ENCODE measurements at places on chromosomes 4 and X.
A peak's percentile ranks its signal among the peaks of the same experiment; 100 is the strongest.

DNA sequence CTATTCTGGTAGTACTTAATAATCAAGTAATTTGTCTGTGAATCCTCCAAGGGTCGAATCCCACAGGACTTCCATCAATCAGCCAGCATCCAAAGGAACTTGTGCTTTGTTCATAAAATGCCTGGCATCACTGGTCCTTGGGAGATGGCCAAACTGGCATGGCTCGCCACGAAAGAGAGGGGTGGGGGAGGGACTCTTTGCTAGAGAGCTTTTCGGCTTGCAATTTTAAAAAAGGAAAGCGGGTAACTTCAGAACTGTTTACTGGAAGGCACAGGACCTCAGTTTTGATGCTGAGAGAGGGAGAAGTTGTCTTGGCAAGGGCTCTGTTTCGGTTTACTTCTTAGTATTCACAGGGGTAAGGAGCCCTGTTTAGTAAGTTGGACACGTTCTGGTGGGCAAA is 79.4 kb upstream of the FHL1 start:
- DNase-seq = no peak

DNA sequence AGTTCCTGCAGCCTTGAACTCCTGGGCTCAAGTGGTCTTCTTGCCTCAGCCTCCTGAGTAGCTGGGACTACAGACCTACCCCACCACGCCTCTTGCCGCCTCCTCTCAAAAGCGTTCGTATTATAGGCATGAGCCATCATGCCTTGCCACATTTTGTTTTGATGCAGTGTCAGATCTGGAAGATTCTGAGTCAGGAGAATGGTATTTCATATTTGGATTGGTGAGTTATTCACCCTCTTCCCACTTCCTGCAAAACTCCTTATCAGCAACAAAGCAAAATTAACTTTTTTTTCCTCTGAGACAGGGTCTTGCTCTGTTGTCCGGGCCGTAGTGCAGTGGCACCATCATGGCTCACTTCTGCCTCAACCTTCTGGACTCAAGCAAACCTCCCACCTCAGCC is 29.6 kb downstream of the REST start:
- DNase-seq = no peak

- DNase-seq = no peak
Measured at GRCh38 chrX:8679550-8679949, 52.4 kb downstream of the ANOS1 start.

GRCh38 chr4:102757681-102758080 is 3.1 kb downstream of the MANBA start:
- DNase-seq = no peak

DNA sequence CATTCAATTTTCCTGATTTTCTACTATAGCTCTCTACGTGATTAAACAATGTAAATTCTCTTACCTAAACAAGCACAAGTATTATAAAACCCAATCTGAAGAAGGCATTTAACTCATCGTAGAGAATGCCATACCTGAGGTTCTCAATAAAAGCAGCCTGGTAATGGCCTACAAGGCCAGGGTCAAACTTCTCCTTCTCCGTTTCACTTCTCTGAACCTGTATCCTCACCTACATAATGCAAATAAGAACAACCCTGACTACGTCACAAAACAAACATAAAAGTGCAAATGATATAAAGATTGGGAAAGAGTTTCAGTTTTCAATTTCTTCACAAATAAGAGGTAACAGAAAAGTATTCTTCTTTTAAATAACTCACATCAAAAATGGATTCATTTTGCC is 55.6 kb upstream of the STS start:
- DNase-seq = no peak

DNA sequence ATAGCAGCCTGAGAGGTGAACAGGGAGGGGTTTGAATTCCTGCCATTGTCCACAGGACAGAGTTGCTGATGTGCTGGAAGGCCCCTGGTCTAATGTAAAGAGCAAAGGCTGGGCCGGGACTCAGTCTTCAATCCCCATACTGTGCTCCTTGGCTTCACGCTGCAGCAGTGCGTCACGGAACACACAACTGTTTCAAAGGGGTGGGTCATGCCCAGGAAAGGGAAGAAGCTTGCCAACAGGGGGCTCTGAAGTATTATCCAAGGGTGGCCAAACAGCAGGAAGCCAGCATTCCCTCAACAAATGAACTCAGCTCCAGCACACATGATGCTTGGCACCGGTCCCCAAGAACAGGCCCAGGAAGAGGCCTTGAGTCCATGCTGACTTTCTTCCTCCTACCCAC is 122.5 kb downstream of the NFKB1 start:
- peak; percentile 63 for DNase-seq

DNA sequence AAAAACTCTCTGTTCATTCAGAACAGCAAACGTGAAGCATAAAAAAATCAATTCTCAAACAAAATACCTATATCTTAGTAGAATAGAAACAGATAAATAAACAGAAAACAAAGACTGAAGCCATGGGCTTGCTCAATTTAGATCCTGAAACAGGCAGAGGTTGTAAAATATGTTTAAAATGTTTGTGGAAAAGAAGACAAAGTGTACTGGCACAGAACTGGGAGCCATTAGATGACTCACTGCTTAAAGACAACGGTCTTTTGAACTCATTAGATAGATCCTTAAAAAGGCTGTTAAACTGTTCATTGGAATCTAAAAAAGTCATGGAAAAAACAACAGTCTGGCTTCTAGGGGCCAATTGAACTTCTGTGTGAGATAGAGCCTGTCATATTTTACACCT is 247.0 kb upstream of the NDST4 start:
- DNase-seq = no peak

DNA sequence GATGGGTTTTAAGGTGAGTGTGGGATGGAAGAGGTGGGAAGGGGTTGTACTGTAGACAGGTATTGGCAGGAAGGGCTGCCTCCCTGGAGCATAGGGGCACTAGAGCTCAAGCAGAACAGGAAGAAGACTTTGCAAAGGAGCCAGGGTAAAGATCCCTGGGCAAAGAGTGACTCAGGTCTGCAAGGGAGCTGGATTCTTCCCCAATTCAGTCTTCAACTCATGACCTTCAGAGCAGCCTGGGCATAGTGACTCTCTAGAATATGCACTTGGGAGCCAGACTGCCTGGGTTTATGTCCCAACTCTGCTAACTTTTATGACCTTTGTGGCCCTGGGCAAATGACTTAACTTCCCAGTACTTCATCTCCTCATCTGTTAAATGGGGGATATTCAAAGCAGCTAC is 4.0 kb downstream of the LONRF3 start:
- DNase-seq = no peak

DNA sequence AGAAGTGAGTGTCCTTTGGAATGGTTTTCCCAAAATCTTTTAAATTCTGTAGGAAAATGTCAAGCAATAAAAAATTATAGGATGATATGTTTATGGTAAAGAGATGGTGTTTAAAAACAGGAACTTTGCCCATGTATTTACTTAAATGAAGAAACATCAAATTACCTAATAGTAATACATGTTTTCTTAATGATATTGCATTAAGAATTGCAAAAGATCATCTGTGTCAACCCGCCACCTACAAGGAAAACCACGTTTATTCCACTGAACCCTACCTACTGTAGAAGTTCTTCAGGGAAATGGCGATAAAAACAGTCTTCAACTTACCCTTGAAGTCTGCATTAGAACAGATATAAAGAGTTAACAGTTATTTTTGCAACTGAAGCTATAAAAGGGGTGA is 67.2 kb upstream of the NDP start:
- no peak for DNase-seq

DNA sequence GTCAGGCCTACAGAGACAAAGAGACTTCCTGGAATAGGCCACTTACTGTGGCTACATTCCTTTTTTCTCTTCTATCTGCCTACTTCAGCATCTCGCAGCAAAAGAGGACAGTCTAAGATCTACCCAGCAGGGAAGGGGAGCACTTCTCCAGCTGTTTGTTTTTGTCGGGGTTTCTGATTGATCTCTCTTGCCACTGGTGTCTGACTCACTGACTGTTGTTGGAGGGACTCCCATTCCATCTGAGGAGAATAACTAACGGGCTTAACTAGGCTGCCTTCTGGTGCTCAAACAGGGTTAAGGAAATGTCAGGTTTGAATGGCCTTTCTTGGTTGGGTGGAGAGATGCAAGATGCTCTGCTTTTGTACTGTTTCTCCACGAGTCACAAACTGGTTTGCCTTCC is 100.2 kb upstream of the TMEM164 start:
- DNase-seq = no peak

DNA sequence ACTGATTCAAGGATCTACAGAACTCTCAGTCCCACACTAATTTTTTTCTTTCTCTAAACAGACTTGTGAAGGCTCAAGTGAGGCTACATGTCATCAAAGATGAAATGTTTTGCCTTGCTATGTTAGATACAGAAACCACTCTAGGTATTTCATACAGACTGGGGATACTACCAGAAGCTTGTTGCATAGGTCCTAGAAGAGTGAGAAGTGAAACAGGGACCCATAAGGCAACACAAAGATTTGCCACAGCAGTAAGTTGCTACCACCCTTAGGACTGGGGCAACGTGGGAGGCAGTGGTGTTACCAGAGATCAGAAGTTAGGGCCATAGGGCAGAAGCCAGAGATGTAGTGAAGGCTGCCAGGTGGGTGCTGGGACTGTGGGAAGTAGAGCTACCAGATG is 50.7 kb upstream of the MID1IP1 start:
- DNase-seq = no peak

Measured in muscle of leg (tissue), 16 donors.